ENCODE measurements at places on chromosomes 3 and 15.

GRCh38 chr3:29764041-29764440 is 483.2 kb downstream of the RBMS3 start:
- DNase-seq = no peak

GRCh38 chr3:173045770-173046382 is 95.2 kb downstream of the SPATA16 start:
- DNase-seq = no peak

DNA sequence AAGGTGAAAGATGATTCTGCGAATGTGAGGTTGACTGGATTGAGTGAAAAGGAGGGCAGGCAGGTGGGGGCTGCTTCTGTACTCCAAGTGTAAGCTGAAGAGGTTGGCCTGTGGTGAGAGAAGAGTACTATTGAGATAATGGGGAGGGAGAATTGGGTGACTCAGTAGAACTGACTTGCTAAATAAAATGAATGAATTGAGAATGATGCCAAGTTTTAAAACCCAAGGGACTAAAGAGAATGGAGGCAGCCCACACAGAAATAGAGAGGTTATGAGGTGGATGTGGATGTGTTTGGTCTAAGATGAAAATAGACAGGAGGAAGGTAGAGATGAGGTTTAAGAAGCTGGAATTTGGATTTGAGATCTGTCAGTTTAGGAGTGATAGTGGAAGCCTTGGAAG is 5.9 kb downstream of the MME start:
- DNase-seq = no peak

DNA sequence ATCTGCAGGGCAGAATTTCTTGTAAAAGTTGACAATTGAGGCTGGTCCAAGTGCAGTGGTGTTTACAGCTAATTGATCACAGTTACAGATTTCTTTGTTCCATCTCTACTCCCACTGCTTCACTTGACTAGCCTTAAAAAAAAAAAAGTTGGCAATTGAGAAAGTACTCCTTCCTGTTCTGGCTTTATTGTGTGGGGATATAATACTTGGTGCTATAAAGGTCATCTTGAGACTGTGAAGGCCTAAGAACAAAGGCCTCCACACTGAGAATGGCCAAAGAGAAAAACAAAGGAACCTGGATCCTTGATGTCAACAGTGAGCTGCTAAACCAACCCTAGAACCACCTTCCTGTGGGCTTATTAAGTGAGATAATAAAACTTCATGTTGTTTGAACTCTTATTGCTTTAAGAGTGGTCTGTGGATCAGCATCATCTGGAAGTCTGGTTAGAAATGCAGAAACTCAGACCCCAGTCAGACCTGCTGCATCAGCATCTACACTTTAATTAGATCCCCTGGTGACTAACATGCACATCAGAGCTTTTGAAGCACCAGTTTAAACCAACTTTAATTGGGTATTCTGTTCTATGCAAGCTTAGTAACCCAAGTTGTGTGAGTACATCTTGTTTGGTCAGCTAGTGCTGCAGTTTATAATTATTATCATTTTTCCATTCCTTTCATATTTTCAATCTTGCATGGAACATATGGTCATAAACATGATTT is 55.2 kb downstream of the TMOD3 start:
- DNase-seq = no peak

GRCh38 chr3:155088706-155089345 is 8.7 kb downstream of the MME start:
- no peak for DNase-seq

GRCh38 chr15:57690341-57690966 is 16.1 kb upstream of the POLR2M start:
- DNase-seq = no peak

- DNase-seq = no peak
Observed at GRCh38 chr3:100399341-100400071, 1.4 kb downstream of the TOMM70 start.

- DNase-seq = no peak
Observed at GRCh38 chr3:112776836-112777235, 69.8 kb downstream of the CD200R1L start.

DNA sequence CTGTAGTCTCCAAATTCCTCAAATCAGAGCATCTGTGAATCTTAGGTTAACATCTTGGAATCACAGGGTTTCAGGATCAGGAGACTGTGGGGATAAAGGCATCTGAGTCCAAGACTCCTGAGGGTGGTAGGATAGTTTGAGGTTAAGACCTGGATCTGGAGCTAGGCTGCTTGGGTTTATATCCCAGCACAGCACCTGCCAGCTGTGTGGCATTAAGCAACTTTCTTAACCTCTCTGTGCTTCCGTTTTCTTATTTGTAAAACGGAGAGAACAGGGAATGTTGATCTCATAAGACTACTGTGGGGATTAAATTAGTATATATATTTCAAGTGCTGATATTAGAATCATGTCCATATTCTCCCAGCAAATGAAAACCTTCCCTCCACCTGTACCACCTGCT is 33.6 kb downstream of the WNT7A start:
- no peak for DNase-seq

- no peak for DNase-seq
Observed at GRCh38 chr3:185405243-185405642, 42.3 kb downstream of the MAP3K13 start.

DNA sequence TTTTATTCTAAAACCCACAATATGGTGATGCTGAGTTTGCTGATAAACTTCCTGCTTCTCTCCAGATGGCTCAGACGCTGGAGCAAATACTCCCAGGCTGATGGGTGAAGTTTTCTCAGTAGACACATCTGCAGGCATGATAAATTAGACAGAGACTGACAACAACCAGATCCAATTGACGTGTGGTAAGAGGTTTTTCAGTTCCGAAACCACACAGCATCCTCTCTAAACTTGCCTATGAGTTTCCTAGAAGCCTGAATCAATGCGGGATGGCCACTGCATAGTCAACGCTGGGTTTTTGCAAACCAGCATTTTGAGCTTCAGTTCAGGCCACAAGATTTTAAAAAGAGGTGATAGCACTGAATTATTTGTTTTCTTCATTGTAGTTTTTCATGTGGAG is 360.3 kb upstream of the ARRDC4 start:
- DNase-seq = no peak

- no peak for DNase-seq
Observed at GRCh38 chr3:147963711-147964110, 554.5 kb downstream of the ZIC1 start.

- peak; percentile 27 for DNase-seq
Observed at GRCh38 chr15:43775411-43775965, 1.3 kb downstream of the ELL3 start.

DNA sequence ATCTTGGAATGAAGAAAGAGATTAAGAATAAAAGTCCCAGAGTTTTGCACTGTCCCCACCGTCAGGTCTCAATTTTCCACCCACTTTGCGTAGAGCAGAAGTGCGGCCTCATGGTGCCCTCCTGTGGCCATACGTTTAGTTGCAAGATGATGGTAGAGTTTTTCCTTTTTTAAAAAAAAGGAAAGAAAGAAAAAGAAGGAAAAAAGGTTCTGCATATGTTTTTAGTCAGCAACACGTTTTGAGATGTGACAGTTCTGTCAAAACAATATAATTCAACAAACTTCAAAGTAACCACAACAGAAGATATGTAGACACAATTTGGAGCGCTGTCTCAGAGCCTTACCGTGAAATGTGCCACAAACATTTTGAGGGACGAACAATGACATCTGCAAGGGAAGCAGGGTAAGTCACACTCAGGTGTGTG is 24.6 kb downstream of the EBLN2 start:
- no peak for DNase-seq

DNA sequence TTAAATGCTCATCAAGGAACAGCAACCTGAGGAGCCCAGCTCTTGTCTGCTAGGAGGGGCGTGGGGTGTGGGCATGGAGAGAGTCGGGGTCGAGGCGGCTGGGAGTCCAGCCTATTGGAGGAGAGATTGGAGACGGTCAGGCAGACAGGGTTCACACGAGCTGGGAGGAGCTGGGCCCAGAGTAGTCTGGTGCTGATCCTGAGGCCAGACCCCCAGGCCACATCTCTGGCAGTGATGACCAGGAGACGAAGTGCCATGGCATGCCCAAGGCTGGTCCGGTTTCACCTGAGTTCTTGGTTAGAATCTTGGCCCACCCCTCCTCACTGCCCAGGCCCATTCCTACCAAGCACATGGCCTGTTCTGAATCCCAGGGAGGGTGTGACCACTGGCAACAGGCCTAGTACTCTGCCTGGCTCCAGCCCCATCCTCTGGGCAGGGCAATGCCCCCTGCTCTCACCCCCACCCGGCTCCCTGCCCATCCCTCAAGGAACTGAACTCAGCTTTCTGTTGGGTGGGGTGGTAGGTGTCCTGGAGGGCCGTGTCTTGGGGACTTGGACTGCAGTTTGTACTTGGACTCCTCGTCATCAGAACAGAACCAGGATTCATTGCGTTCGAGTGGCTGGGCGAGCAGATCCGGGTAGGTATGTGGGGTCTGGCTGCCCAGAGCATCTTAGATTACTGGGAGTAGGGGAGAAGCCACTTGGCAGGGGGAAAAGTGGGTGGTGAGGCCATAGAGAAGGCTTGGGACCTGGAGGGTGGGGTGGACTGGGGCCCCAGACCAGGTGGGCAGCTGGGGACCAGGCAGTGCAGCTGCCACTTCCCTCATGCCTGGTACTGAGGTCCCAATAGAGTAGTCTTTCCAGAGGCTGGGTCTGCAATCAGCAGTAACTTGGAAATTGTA is 20.8 kb downstream of the SLC28A1 start:
- DNase-seq = no peak

GRCh38 chr3:186643493-186643892 is 3.3 kb downstream of the FETUB start:
- no peak for DNase-seq

GRCh38 chr3:30085486-30085885 is 520.9 kb upstream of the TGFBR2 start:
- DNase-seq = no peak

- no peak for DNase-seq
Observed at GRCh38 chr3:37997791-37998370, 7.3 kb downstream of the VILL start.

All from NCI-H2029 treated with DMSO at 0.1 percent for 48 hours (cell line).